ENCODE measurements at places on chromosomes 2 and 18. TPM values are rescaled to one million over a fixed set of nuclear protein-coding genes. Genes with fewer than 3 reads are reported as not detected.

Gene KCNJ3
- not detected for total RNA-seq

Gene GPR45
- not detected for total RNA-seq

Gene CCDC102B
- 0.93 TPM for total RNA-seq

Gene MEP1B
- not detected for total RNA-seq

Gene THOC1
- 80.6 TPM for total RNA-seq

Gene ENOSF1
- 50.1 TPM for total RNA-seq

Gene UBR3
- 73.7 TPM for total RNA-seq

Gene AFG3L2
- 69.2 TPM for total RNA-seq

Gene CNTNAP5
- total RNA-seq: not detected

Gene SFTPB
- not detected for total RNA-seq

Gene PAX3
- not detected for total RNA-seq

Gene NETO1
- total RNA-seq: not detected

Gene LIPG
- total RNA-seq: 78.5 TPM

Gene PAIP2B
- total RNA-seq: 1.2 TPM

Gene DYSF
- 135 TPM for total RNA-seq

Gene BOLL
- not detected for total RNA-seq

Gene CENPA
- 31.7 TPM for total RNA-seq

Gene PRKD3
- 112 TPM for total RNA-seq

Gene EDAR
- not detected for total RNA-seq

Gene GCKR
- 9.6 TPM for total RNA-seq

Gene CAPG
- total RNA-seq: 26.0 TPM

Gene PLEK
- total RNA-seq: 0.22 TPM

Gene EVX2
- not detected for total RNA-seq

Gene ZNF396
- 1.3 TPM for total RNA-seq

Gene GCC2
- 42.7 TPM for total RNA-seq

Gene DPP10
- not detected for total RNA-seq

Gene NT5C1B
- total RNA-seq: not detected

Gene FKBP7
- total RNA-seq: 25.5 TPM

Gene EPHA4
- total RNA-seq: 35.8 TPM

Gene ZSWIM2
- total RNA-seq: not detected

Gene GPAT2
- 6.5 TPM for total RNA-seq

Gene DES
- total RNA-seq: not detected
